Urinary bladder (tissue), 4 donors: ENCODE measurements at places on chromosomes 2 and 18. TPM values are rescaled to one million over a fixed set of nuclear protein-coding genes. Genes with fewer than 3 reads are reported as not detected.
A peak's percentile ranks its signal among the peaks of the same experiment; 100 is the strongest.

DNA sequence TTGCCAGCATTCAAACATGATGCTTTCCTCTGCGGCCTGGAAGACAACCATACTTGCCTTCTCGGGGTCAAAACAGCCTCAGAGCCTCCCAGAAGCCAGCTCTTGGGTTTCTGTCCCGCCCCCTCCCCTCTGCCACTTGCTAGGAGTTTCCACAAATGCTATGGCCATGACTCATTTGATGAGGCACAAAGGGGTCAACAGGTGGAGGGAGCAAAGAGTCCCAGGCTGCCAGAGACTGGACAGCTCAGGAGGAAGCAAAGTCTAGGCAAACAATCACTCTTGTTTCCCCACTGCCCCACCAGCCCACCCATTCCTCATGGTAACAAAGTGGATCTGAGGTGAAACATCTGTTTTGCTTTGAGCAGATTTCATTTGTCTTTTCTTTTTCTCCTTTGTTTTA lies 551.1 kb downstream of the TNS1 start:
- DNase-seq: no peak

DNA sequence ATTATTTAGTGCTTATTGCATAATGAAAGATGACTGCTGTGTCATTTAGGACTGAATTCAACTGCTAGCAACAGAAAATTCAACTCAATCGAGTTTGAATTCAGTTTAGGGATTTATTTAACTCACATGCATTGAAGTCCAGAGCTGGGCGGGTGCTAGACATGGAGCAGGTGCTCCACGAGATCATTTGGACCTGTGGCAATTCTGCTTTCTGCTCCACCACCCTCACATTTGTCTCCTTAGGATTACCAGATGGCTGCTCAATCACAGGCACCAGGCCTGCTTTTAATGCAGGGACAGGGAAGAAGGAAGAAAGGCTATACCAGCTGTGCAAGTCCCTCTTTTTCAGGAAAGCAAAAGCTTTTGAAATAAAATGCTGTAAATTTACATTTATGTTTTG lies 572.9 kb upstream of the SLC8A1 start:
- no peak for DNase-seq

- DNase-seq: no peak
These were observed 7.7 kb upstream of the EHD3 start for GRCh38 chr2:31226266-31226665.

GRCh38 chr2:63743170-63743981 lies 98.3 kb upstream of the UGP2 start:
- DNase-seq: no peak

- DNase-seq: no peak
These were observed 711 bp downstream of the DOK6 start for GRCh38 chr18:69401226-69401971.

GRCh38 chr2:238852206-238852869 lies 4.5 kb downstream of the TWIST2 start:
- DNase-seq: no peak

- DNase-seq: no peak
These were observed 79.0 kb downstream of the TLK1 start for GRCh38 chr2:171081649-171082111.

GRCh38 chr18:2138552-2138951 lies 432.8 kb downstream of the METTL4 start:
- no peak for DNase-seq

- no peak for DNase-seq
These were observed 549.9 kb upstream of the ACVR2A start for GRCh38 chr2:147294825-147295392.

DNA sequence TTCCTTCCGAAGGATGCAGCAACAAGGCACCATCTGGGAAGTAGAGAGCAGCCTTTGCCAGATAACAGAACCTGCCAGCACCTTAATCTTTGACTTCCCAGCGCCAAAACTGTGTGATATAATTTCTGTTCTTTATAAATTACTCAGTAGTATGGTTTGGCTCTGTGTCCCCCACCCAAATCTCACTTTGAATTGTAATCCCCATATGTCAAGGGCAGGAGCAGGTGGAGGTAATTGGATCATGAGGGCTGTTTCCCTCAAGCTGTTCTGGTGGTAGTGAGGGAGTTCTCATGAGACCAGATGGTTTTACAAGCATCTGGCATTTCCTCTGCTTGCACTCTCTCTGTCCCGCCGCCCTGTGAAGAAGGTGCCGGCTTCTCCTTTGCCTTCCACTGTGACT lies 899.9 kb downstream of the TRIB2 start:
- no peak for DNase-seq

GRCh38 chr2:145159676-145160075 lies 639.8 kb upstream of the ZEB2 start:
- no peak for DNase-seq

GRCh38 chr2:227010433-227010832 lies 153.6 kb downstream of the COL4A4 start:
- DNase-seq: no peak

GRCh38 chr2:50143822-50144575 lies 887.9 kb downstream of the NRXN1 start:
- DNase-seq: peak; percentile 37

DNA sequence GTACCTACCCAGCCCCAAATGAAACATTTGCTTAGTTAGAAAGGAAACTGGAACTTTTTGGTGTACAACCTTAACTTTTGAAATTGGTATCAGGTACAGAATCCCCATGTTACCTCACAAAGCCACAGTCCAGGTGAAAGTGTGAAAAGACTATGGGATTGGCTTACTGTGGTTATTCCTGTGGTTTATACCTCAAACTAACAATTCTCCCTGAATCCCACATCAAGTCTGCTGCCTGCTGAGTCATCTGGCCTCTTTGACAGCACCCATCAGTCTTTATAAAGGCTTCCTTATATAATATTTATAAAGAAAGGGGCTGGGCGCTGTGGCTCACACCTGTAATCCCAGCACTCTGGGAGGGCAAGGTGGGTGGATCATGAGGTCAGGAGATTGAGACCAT lies 164.6 kb downstream of the TMEM247 start:
- no peak for DNase-seq

GRCh38 chr2:3388412-3388738 lies 8.9 kb downstream of the TRAPPC12 start:
- no peak for DNase-seq

DNA sequence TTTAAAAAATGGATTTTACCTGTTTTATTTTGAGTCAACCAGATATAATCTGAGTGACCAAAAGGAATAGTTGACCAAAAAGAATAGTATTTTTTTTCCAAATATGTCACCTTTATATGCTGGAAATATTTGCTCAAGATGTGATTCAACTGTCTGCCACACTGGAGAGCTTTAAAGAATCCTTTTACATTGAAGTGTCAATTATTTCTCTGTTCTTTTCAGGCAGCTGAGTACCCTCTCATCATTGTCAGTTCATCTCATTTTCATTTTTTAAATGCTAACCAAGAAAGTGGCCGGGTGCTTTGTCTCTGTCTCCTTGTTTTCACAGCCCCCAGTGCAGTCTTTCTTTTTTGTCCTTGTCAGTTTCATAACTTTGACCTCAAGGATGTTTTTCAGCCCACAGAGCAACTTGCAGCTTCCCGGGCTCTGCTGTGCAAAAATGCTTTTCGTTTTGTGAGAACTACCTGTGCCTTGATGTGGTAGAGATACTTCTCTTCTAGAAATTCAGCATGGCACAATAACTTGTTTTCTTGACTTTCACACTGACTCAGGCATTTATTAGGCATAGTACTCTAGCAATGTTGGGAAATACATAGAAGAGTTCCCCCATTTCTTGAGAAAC lies 23.4 kb upstream of the CERS6 start:
- no peak for DNase-seq

- DNase-seq: peak; percentile 15
These were observed 540.7 kb downstream of the TNS1 start for GRCh38 chr2:217462121-217462520.

DNA sequence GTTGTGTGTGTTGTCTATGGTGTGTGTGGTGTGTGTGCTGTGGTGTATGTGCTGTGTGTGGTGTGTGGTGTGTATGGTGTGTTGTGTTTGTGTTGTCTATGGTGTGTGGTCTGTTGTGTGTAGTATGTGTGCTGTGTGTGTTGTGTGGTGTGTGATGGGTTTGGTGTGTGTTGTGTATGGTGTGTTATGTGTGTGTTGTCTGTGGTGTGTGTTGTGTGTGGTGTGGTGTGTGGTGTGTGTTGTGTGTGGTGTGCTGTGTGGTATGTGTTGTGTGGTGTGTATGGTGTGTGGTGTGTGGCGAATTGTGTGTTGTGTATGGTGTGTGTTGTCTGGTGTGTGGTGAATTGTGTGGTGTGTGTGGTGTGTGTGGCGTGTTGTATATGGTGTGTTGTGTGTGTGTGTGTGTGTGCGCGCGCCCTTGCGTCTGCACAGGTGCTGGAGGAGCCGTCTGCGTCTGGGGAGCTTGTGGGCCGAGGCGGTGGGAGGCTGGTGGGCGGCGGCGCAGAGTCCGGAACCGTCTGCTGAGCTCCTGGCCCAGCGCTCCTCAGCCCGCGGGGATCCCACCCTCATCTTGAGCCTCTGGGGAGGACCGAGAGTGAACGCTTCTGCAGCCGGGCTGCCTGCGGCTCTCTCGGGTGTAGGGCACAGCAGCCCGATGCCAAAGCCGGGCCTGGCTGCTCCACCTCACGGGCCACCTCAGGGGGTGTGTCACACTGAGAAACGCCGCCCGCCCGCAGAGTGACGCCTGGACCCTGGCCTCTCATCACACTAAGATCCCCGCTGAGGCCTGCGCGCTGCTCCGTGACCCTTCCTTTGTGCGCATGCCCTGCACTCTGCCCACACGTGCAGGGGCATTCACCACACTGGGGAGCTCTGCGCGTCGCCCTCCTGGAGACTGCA lies 8.8 kb upstream of the ADI1 start:
- no peak for DNase-seq

DNA sequence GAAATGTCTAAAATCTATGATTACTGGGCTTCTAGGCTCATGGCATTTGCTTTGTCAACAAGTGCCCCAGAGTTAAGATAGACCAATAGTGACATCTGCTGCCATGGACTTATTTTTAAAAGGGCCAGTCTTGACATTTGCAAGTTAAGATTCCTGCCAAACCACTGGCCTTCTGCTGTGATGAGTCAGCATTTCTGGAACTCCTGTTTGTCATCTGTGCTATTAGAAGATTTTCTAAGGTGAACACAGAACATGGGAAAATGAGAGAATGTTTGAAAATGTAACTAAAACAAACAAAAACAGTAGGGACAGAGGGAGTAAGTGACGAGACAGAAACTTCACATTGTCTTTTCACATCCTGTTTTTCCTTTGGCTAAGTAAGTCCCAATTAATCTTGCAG lies 93.7 kb upstream of the WDR75 start:
- no peak for DNase-seq

- DNase-seq: no peak
These were observed 287.1 kb upstream of the ATP5MC3 start for GRCh38 chr2:175468431-175469098.

DNA sequence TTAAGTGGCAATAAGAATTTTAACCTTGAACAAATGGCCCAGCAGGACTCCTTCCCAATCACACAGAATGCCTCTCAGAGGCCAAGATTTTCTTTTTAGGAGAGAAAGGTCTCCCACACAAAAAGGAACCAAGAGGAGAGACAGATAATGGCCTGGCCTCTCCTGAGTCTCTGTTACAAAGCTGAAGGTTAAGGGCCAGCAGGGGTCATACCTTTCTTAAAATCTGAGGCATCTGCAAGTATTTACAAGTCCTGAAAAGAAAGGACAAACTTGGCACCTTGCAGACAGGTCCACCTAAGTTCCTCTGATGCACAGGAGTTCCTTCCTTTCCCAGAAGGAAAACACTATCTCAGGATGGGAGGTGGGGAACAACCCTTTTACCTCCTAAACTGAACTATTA lies 142.3 kb downstream of the TMEM163 start:
- no peak for DNase-seq

- no peak for DNase-seq
These were observed 138.8 kb upstream of the DLGAP1 start for GRCh38 chr18:4593895-4594294.

DNA sequence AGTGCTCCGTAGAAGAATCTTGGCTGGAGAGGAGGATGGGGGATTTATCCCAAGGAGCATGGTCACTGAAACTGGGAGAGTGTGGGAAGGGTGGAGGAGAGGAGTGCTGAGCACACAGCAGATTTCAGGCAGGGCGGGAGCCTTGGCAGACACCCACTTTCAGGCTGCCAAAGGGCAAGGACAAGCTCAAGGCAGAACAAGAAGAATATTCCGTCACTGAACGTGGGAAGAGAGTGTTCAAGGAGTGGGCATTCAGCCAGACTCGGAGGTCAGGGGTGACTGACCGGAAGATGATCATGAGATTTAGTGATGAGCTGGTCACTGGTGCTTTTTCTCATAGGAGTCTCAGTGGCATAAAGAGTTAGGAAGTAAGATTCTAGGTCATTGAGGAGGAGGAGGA lies 136.2 kb upstream of the RASGRP3 start:
- DNase-seq: no peak

DNA sequence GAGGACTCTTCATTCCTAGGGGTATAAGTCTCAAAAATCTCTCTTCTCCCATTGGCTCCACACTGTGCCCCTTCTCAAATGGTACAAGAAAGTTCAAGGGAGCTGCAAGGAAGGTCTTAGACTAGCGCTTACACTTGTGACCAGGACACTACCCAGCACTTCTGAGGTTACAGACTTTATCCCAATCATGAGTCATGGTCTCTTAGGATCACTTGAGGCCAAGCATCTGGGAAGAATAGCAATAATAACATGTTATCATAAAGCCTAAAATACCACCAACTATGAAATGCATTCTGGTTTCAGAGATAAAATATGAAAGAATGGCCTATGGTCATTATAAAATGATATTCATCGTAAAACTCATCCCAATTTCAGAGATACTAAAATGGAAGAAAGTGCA lies 309.9 kb upstream of the PKDCC start:
- no peak for DNase-seq

- no peak for DNase-seq
These were observed 85.8 kb downstream of the POU3F3 start for GRCh38 chr2:104939570-104940217.

- no peak for DNase-seq
These were observed 300.4 kb downstream of the KCNS3 start for GRCh38 chr2:18178736-18179349.

AGPS gene
- polyA plus RNA-seq: 11.2 TPM

AKAIN1 gene
- polyA plus RNA-seq: 0.41 TPM

AQP4 gene
- polyA plus RNA-seq: 0.05 TPM

MC4R gene
- polyA plus RNA-seq: 0.08 TPM

C18orf63 gene
- not detected for polyA plus RNA-seq

SLC9A4 gene
- polyA plus RNA-seq: 0.22 TPM

PHOSPHO2 gene
- 4.6 TPM for polyA plus RNA-seq

TSHZ1 gene
- polyA plus RNA-seq: 22.5 TPM

ITPRIPL1 gene
- polyA plus RNA-seq: 0.99 TPM

RRM2 gene
- 0.92 TPM for polyA plus RNA-seq

MOCOS gene
- polyA plus RNA-seq: 2.1 TPM

SPTBN1 gene
- polyA plus RNA-seq: 118 TPM

LBX2 gene
- 0.95 TPM for polyA plus RNA-seq

ITGB6 gene
- polyA plus RNA-seq: 4.6 TPM
